ENCODE measurements at places on chromosomes 1 and 21. TPM values are rescaled to one million over a fixed set of nuclear protein-coding genes. Genes with fewer than 3 reads are reported as not detected.

The PM20D1 gene
- 0.05 TPM for total RNA-seq

The DMBX1 gene
- total RNA-seq = not detected

The PDPN gene
- total RNA-seq = 65.0 TPM

The DDR2 gene
- total RNA-seq = 11.1 TPM

The RIMS3 gene
- total RNA-seq = 0.28 TPM

The C1QB gene
- not detected for total RNA-seq

The CLCC1 gene
- total RNA-seq = 37.5 TPM

The HEYL gene
- 0.14 TPM for total RNA-seq

The SYT14 gene
- 0.09 TPM for total RNA-seq

The PRELP gene
- total RNA-seq = not detected

The POU3F1 gene
- total RNA-seq = under 0.01 TPM

The NOS1AP gene
- 0.70 TPM for total RNA-seq

The RNF186 gene
- not detected for total RNA-seq

The MIXL1 gene
- total RNA-seq = 0.05 TPM

The SPRR2B gene
- total RNA-seq = not detected

The NBPF14 gene
- total RNA-seq = 6.6 TPM

The VAV3 gene
- 63.2 TPM for total RNA-seq

The CFHR3 gene
- total RNA-seq = not detected

The TMCO4 gene
- total RNA-seq = 11.4 TPM

The UMODL1 gene
- total RNA-seq = not detected

The LCE1A gene
- total RNA-seq = not detected

The CELA2A gene
- not detected for total RNA-seq

The SPRR1B gene
- total RNA-seq = not detected

The DEPDC1 gene
- total RNA-seq = 39.3 TPM

The KIF21B gene
- 2.2 TPM for total RNA-seq
